ENCODE measurements at places on chromosomes 6 and 20. TPM values are rescaled to one million over a fixed set of nuclear protein-coding genes. Genes with fewer than 3 reads are reported as not detected.

GRCh38 chr6:159715605-159716004 is 11.7 kb upstream of the WTAP start:
- no peak for DNase-seq

Gene ENTPD6
- total RNA-seq, result 48.5 TPM

DNA sequence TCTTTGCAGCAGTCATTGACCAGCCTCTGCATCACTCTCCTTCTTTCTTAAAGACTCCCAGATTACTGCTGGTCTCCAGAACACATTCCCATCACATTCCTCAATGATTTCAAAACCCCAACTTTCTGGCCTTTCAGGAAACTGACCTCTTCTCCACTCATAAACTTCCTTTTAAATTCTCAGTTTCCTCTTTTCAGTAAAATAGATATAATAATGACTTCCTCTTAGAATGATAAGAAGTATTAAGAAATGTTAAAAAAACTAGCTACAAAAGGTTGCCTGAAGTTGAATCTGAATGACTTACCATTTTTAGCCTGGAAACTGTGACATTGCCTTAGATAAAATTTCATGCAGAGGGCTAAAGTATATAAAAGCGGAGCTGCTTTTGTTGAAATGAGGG is 239.3 kb downstream of the OGFRL1 start:
- DNase-seq, result no peak

- no peak for DNase-seq
These were observed 10.9 kb upstream of the BNIP5 start for GRCh38 chr6:36347621-36348020.

Data from activated CD4-positive, alpha-beta memory T cell treated with anti-CD3 and anti-CD28 coated beads for 36 hours (primary cell).